Muscle of arm (tissue), 14 donors: ENCODE measurements at places on chromosomes 12 and 14.

DNA sequence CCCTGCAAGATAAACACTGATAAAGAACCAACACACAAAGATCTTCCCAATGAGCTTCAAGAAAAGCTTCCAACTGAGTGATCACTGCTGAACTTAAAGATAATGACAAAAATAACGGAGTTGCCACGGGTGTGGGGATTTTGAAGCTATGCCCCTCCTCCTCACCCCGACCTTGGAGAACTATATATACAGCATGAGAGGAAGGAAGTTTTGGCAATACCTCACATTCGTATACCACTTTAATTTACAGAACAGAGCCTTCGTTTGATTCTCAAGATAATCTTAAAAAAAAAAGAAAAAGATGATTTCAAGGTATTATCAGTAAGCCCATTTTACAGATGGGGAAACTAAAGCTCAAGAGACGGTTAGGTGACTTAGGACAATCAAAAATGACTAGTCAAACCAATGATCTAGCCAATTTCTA is 715 bp downstream of the NEK9 start:
- no peak for DNase-seq

GRCh38 chr14:36666416-36667206 is 5.0 kb downstream of the PAX9 start:
- DNase-seq = no peak

GRCh38 chr12:29242921-29243431 is 93.9 kb downstream of the FAR2 start:
- no peak for DNase-seq

DNA sequence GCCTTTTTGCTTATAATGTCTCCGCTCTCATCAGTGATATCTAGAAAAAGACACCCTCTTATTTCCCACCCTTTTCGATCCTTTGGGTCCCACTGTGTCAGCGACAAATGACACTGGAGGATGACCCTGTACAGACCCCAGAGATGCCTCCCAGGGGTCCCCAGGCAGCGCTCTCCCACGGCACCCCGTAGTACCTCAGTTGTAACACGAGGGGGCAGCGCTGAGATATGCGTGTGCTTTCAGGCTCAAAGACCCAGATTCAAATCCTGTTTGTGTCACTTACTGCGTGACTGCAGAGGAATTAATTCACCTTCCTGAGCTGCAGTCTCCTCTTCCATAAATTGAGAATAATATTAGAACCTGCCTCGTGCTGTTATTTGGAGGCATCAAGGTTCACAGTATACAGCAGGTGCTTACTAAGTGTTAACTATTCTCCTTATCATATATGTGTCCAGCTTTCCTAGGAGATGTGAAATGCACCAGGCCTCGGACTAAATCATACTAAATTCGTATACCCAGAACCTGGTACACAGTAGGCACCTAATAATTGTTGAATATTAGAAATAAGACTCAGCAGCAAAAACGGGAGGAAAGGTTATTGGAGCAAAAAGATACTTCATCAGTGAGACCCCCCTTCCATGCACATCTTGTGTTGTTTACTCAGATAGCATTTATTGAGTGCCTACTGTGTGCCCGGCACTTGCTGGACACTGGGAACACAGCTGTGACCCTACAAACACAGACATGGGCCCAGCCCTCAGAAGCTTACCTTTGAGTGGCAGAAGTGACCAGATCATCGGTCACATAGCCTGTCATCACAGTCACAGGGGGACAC is 99.9 kb downstream of the PHETA1 start:
- no peak for DNase-seq

DNA sequence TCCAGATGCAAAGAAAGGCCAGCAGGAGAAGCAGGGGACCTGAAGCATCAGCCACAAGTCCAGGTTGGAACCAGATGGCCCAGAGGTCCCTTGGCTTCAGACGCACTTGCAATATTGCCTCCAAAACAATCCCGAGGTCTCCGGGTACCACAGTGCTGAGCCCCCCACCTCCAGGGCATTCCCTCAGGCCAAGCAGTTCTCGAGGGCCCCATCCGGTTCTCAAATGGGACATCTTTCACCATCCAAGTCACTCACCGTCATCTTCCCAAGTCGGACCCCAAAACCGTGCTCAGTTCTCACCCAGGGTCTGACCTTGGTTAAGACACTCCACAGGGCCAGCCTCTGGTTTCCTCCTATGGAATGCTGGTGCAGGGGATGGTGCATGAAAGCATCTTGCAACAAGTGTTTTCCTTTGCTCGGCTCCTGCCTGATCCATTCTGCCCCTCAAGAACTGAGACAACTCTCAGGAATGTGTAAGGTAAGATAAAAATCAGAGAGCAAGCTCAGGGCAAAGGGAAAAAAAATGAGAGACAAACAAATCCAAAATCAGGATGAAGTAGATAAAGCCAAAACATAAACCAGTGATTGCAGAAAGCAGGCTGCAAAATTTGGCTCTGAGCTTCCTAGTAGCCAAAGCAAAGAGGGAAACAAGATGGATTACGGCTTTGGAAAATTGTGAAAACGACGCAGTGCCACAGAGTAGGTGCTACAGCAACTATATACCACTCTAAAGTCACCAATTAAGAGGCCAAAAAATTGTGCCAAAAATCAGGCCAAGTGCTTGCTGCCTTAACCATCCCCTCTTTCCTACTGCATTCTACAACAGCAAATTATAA is 8.0 kb downstream of the NCOR2 start:
- no peak for DNase-seq

DNA sequence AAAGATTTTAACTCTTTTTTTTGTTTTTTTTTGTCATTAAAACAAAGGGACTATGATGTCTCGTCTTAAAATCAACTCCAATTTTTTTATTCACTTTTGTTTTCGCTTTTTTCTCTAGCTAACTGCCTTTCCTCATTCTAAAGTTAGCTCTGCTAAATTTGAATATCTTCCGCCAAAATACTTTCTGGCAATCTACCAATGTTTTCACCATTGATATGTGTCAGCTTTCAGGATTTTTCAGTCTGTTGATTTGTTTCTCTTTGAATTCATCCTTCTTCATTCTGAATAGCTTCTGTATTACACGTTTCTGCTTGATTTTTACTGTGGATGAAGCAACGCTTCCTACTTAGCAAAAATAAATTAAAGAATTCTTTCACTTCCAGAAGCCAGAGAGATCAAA is 38.7 kb upstream of the NOVA1 start:
- DNase-seq = peak; percentile 13

DNA sequence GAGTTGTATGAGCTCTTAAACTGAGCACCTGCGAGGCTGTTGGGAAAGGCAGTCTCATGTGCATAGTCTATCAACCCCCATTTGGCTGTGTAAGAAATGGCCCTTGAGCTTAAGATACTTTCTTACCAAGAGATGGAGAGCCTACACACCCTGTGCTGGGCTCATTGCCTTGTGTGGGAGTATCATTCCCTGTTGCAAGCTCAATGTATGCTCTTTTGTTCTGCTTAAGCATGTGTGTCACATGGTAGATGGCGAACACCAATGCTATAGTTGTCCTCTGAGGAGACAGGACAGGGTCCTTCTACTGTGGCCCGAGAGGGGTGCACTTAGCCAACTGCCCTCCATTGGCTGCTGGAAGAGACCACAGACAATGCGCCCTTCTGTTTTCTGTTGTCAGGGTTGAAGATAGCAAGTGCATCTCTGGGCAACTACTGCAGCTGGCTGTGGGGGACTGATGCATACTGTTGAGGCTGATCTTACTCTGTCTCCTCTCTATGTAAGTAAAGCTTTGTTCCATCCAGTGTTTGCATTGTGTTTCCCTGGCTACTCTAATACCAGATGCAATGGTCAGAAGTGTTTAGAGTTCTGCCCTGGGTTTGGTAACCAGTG is 79.5 kb downstream of the PTPRB start:
- DNase-seq = no peak

- DNase-seq = no peak
Observed at GRCh38 chr12:103301642-103302591, 193.9 kb downstream of the C12orf42 start.

DNA sequence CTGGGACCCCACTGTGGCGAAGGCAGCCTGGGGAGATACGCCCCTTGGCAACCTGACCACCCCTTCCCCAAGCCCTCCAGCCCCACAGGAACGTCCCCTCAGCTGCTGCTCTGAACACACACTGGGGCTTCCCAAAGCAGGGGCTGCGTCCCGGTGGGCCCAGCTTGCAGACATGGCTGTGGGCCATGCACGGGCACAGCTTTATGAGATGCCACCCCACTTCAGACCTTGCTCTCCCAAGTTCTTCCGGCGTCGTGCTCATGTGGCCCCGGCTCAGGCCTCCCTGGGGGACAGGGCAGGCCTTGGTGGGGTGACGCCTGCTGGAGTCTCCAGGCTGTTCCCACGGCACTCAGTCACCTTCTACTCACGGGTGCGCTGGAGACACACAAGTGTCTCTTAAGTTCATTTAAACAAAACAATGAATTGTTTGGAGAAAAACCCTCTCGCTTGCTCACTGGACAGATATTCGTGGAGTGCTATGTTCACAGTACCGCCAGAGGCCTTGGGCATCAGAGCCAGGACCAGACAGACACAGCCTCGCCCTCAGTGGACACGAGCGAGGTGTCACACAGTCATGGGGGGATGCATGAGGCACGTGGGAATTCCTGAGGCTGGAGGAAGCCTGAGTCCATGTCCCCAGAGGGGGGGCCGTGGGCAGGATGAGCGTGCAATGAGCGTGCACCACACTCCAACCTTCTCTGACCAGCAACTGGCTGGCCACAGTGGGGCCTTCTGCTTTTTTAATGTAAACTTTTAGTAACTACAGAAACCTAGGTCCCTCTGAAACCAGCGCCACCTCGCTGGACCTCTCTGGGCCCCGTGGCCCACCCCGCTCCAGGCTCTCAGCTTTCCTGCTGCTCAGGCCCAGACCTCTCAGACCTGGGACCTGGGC is 4.3 kb downstream of the GALNT9 start:
- no peak for DNase-seq

DNA sequence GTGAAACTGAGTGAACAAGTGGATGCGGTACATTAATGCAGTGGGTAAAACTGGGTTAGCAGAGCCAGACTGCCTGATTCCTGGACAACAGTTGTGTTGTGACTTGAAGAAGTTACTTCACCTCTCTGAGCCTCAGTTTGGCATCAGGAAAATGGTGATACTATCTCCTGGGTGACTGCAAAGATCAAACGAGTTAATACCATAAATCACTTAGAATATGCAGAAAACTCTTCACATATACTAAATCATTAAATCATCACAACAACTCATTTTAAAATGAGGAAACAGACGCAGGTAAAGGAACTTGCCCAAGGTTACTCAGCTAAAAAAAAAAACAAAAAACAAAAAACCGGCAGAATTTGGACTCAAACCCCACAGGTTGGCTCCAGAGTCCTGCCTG is 811 bp downstream of the MTERF2 start:
- no peak for DNase-seq

GRCh38 chr14:55297611-55298499 is 26.6 kb downstream of the FBXO34 start:
- no peak for DNase-seq

- DNase-seq = no peak
Observed at GRCh38 chr14:46048127-46048526, 603.5 kb downstream of the RPL10L start.

DNA sequence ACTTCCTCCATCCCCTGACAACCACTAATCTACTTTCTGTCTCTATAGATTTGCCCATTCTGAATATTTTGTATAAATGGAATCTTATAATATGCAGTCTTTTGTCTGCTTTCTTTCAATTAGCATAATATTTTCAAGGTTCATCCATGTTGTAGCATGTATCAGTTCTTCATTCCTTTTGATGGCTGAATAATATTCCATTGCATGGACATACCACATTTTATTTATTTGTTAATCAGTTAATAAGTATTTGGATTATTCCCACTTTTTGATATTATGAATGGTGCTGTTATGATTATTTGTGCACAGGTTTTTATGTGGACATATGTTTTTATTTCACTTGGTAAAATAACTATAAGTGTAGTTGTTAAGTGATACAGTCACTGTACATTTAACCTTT is 155.1 kb upstream of the WSCD2 start:
- no peak for DNase-seq

DNA sequence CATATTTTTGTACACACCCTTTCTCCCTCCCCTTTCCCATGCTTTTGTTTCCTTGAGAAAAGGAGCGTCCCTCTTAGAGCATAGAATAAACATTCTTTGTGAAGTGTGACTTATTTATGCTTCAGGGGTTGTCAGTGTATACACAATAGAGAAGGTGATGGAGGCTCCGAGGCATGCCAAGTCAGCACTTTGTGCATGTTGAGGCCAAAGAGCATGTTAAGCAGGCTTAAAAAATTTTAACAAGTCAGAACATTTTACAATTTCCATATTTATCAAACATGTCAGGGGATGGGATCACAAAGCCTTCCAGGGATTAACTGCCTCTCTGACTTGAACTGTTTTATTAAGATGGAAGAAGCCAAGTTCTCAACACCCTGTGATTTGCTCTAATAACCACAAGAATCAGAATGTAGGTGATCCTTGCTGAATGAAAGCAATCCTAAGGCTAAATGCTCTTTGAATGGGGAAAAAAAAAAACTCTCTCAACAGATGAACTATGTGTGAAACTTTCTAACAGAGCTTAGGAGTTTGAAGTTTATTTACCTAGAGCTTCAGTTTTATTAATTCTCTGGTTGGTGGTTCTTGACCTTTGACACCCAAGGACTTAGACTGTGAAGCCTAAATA is 223.1 kb downstream of the RAD51B start:
- no peak for DNase-seq

DNA sequence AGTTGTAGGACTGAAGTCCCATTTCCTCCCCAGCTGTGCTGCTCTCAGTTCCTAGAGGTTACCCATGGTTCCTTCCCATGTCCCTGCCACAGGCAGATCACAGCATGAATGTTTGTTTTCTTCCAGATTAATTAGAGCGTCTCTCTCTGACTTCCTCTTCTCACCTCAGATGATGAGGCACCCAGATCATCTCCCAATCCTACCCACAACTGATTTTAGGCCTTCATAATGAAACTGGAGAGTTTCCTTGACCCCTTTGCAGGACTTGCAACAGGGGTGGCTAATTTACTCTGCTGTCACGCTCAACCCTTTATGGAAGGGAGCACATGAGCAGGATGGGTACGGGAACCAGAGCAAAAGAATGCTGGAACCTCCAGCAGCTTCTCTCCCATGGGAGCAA is 32.1 kb upstream of the TXNRD1 start:
- DNase-seq = no peak

- DNase-seq = no peak
Observed at GRCh38 chr12:99978152-99978551, 6.6 kb downstream of the ANKS1B start.

DNA sequence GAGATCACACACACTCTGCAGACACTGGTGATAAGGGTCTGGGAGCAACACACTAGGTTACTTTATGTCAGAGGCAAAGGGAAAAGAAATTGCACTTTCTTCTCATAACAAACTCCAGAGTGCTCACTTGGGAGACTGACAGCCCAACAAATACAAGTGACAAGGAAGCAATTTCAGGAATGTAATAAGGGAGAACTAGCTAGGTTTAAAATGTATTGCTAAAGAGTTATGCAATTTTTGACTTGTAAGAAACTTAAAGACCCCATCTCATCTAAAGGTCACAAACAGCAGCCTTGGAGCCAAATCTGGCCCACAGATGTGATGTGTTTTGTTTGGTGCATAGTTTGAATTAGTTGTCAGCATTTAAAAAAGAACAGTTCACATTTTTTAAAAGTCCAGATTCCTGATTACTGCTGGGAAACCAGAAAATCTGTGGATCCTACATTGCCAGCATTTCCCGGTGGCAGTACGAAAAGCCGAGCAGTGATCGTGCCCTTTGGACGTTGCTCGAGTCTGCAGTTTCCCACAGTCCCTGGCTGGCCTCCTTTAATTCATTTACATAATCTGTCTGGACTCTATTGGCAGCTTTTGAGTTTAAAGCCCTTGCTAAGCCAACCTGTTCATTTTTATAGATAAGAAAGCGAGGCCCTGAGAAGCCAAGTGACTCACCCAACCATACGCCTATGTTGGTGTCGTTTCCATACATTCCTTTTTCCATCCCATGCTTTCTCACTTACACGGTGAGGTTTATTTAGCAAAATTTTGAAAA is 42.0 kb upstream of the ETV6 start:
- DNase-seq = no peak
